Activated naive CD4-positive, alpha-beta T cell treated with anti-CD3 and anti-CD28 coated beads, Interleukin-2, amount 50 U/mL, for 16 hours (primary cell): ENCODE measurements at places on chromosomes 11 and 22.

DNA sequence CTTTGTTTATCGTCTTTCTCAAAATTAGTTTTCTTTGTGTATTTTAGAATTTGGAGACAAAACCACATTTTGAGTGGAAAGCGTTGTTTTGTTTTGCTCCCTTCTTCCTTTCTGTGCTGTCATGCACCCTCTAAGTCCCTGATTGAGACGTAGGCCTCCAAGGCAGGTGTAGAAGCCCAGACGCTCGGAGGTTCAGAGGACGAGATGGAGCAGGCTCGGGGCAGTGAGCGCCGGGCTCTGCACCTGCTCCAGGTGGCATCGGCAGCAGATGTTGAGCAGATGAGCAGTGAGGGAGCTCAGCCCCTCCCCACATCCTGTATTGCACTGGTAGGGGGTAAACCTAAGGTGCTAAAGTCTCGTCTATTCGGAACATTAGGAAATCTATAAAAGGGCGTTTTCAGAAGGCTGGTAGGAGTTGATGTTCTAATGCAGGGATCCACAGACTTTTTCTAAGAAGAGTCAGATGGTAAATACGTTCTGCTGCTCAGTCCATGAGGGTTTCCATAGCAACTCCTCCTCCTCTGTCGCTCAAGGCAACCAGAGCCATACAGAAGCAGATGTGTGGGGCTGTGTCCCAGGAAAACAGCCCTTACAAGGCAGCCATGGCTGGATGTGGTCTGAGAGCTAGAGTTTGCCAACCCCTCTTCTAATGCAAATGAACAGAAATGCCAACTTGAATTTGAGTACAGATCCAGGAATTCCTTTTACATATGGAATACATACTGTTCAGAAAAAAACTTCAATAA is 724.2 kb downstream of the BRD1 start:
- DNase-seq: no peak

DNA sequence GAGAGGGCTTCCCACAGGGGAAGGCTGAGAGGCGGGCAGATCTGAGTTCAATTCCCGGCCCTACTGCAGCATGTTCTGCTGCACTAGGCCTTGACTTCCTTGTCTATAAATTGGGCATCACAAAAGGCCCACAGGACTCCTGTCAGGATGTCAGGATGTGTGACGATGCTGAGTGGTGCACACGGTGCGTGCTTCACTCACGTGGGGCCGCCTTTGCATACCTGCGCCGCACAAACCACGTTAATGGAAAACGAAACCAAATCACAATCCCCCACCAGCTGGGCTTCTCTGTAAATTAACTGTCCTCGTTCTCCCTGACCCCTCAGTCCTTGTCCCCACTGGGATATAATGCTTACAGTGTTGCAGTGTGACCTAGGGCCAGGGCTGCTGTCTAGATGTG is 32.3 kb upstream of the TSPAN18 start:
- no peak for DNase-seq

DNA sequence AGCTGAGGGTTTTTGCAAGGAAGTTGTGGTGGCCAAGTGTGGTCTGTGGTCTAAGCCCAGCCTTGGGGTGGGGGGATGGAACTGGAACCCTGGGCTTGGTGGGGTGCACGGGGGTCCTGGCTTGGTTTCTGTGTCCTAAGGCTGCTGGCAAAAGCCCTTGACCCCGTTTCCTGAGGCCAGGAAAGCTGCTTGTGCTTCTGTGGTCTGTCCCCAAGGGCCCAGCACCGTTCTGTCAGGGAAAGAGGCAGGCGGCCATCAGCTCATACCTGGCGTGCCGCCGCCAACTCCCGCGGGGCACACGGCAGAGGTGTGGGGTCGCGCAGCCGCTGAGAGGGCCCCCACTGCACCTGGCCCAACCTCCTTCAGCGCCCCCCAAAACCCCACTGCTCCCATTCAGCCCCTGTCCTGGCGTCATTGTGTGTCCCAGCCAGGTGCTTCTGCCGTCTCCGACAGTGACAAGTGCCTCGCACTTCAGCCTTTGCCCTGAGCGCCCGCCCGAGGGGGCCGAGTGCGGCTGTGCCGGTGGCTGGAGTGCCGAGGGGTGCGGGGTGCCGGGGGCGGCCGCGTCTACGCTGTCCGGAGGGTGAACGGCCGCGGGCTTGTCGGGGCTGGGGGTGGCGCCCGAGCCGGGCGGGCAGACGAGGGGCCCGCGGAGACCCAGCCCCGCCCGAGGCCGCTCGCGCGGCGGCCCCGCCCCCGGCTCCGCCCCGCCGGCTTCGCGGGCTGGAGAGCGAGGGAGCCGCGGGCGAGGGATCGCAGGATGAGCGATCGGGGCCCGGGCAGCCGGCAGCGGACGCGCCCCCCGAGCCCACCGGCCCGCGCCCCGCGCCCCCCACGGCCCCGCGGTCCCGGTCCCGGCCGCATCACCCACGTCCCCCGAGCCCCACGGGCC is at the start of gene CNIH2:
TSS of gene CNIH2 (plus strand) at position 705 of the 892 bp plus-strand sequence. CDS start 282 bp downstream, outside the sequence.
- peak; percentile 57 for DNase-seq

GRCh38 chr11:9838229-9838628 is 174.4 kb downstream of the SWAP70 start:
- no peak for DNase-seq

GRCh38 chr22:19870153-19871022 is 15.7 kb upstream of the GNB1L start:
- peak; percentile 5 for DNase-seq
